ENCODE measurements at places on chromosomes 6 and 20. TPM values are rescaled to one million over a fixed set of nuclear protein-coding genes. Genes with fewer than 3 reads are reported as not detected.

Gene HLA-DPB1
- total RNA-seq: 235 TPM

- no peak for DNase-seq
These were observed 351 bp downstream of the AURKA start for GRCh38 chr20:56391596-56392131.

GRCh38 chr6:141050471-141050870 is 1082.3 kb upstream of the GJE1 start:
- peak; percentile 94 for DNase-seq

GRCh38 chr6:139508023-139508422 is 133.6 kb upstream of the CITED2 start:
- DNase-seq: no peak

DNA sequence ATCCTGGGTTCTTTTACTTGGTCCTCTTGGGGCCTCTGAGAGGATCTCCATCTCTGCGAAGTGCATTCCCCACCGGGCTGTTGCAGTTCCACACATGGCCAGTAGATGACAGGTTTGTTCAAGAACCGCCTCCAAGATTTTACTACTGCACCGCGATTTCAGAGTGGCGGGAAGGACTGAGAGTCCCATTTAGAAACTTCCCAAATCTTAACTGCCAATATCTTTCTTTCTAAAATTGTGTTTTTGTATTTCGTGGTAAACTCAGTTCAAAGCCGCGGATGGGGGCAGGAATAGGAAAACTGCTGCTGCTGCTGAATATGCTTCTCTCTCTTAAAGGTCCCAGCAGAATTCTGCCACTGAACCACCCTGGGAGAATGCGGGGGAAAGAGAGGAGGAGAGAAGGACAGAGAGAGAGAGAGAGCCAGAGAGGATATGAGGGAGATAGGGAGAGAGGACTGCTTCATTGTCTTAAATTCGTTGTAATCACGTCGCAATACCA is 8.6 kb upstream of the BTNL2 start:
- DNase-seq: peak; percentile 76

Data from lung (tissue), 17 donors.